ENCODE measurements at places on chromosomes 1 and 21.

DNA sequence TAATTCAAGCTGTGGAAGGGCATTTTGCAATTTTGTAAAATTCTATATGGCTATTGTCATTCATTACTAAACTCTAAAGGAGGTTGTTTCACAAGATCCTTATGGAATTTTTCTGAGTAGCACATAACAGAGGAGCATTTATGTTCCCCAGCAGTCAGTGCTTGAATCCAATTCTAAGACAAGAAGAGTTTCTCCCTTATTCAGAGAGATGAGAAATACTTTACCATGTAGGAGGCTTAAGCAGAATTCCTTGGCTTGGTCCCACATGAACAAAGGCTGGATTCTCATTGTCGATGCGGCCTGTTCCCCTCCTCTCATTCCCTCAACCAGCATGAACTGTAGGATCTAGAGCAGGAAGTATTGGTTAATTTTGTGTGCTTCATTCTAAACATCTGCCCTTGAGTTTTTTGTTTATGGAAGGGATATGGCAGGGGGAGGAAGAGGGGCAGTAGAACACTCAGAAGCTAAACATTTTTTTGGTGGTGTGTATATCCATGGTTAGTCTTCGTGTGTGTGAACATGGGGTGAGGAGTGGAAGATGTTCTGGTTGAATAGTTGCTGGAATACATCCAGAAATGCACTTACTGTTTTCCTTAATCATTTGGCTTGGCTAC lies 74.3 kb downstream of the LAMC1 start:
- DNase-seq: no peak

DNA sequence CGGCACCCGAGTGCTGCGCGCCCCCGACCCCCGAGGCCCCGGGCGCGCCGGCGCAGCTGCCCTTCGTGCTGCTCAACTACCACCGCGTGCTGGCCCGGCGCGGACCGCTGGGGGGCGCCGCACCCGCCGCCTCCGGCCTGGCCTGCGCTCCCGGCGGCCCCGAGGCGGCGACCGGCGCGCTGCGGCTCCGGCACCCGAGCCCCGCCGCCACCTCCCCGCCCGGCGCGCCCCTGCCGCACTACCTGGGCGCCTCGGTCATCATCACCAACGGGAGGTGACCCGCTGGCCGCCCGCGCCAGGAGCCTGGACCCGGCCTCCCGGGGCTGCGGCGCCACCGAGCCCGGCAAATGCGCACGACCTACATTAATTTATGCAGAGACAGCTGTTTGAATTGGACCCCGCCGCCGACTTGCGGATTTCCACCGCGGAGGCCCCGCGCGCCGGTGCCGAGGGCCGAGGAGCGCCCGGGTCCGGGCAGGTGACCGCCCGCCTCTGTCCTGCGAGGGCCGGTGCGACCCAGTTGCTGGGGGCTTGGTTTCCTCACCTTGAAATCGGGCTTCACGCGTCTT lies 49.0 kb downstream of the SIM2 start:
- DNase-seq: no peak

GRCh38 chr1:32925403-32926162 lies 24.4 kb upstream of the TMEM54 start:
- DNase-seq: no peak

GRCh38 chr1:102529446-102529845 lies 532.7 kb upstream of the OLFM3 start:
- DNase-seq: no peak

DNA sequence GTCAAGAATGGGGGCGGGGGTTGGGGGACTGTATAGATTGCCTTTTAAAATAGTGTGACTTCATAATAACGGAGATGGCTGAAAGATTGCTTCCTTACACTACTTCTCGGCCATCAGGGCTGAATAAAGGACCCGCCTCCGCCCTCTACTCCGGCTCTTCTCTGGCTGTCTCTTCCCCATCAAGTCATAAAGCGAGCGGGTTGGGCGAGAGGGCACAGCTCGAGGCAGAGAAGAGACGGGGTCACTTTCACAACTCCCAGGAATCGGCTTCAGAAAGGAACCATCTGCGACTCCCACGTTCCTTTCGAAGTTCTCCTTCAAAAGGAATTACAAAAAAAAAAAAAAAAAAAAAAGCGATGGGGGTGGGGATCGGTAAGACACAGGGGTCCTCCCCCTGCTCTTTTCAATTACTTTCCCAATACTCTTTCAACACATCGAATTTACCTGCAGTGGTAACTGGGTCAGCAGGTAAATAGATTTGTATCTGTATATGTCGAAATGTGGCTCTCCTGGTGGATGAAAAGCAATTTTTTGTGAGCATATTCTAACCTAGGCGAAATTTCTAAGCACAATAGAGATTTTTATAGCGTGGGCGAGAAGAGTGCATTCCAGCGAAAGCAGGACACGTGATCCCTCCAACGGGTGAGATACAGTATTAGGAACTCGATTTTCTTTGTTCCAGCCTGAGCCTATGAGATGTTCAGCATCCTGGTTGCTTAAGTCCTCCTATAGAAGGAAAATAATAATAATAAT lies 2.0 kb downstream of the LRRC7 start:
- DNase-seq: no peak

GRCh38 chr1:39788758-39789570 lies at the start of gene BMP8B:
TSS of gene BMP8B (minus strand) at chr1:39788865. CDS start at chr1:39788485, 380 bp downstream.
- DNase-seq: no peak

- no peak for DNase-seq
Observed at GRCh38 chr1:42379794-42380585, 602 bp upstream of the RIMKLA start.
